NCI-H446 (cell line): ENCODE measurements at places on chromosomes 13 and 19.

- DNase-seq, result no peak
Observed at GRCh38 chr13:44088411-44088810, 208.7 kb downstream of the LACC1 start.

- DNase-seq, result no peak
Observed at GRCh38 chr13:40447857-40448256, 218.6 kb downstream of the FOXO1 start.

DNA sequence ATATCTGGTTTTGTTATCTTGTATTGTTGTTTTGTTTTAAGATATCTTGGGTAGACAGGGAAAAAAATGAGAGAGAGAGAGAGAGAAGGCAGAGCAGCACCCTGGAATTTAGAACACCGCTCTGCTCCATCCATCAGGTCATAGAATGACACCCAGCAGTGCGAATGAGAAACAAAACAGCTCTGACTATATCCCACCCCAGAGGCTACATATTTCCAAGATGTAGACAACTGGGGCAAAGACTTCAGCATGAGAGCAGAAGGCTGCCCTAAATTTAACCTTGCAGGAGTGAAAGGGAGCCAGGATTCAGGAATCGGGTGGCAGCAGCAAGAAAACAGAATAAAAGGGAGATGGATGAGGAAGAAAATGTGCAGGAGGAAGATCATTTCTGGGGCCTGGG, 46.5 kb downstream of the TNFSF13B start:
- no peak for DNase-seq

DNA sequence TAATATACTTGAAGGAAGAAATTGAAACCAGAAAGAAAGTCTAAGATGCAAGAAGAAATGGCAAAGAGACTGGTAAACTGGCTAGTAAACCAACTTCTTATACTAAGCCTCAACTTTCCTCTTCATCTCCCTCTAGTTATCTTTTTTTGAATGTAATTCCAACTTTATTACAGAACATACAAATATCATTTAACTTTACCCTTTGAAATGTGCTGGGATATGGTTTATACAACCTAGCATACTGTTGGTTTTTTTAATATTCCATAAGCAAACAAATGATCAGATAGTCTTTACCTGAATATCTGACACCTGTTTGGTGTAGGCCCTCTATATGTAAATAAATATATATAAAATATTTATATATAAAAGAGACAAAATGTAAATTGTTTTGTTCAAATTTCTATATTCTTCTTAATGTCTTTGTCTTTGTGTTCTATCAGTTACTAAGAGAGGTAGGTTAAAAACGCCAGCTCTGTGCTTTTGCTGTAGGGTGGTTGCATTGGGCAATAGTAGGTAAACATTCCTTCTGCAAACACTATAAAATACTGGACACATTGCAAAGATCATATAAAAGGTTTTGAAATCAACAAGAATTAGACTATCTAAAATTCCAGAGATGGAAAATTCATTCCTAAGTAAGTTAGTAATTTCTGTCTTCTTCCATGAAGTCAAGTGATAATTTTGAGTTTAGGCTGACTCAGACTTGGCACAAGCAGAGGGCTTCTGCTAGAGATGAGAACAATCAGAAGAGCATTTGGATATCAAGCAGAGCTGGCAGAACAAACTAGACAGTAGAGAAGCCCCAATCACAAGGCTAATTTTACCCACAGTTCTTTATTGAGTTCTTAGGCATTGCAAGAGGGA, 383.3 kb downstream of the RFC3 start:
- no peak for DNase-seq

DNA sequence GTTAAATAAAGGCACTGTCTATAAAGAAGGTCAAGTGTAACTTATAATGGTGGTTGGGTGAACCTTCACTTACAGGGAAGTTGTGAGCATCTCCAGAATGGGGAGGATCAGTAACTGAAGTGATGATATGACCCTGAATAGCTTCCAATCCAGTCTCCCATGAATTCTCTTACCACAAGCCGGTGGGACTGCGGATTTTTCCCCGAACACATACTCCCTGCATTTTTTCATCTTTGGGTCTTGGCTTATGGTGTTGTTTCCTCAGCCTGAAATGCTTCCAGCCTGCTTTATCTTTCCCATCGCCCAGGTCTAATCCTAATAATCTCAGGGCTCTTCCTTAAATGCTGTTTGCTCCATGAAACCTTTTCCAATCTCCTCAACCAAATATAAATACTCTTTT, 2.0 kb upstream of the CSNK1A1L start:
- no peak for DNase-seq

DNA sequence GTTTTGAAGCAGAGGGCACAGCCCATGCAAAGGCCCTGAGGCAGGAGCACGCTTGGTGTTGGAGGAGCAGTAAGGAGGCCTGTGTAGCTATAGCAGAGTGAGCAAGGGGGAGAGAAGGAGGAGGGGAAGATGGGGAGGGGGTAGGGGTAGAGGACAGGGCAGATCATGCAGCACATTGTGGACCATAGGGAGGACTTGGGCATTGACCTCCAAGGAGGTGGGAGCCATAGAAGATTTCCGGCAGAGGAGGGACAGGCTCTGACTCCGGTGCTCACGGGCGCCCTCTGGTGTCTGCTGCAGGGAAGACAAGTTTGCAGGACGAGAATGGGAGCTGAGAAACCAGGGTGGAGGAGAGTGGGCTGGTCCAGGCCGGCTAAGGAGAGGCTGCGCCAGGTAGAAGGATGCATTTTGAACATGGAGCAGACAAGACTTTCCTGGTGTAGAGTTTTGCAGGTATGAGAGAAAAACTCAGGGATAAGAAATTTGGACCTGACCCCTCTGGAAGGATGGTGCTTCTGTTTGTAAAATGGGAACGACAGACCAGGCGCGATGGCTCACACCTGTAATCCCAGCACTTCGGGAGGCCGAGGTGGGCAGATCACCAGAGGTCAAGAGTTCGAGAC, 13.7 kb upstream of the CREB3L3 start:
- peak; percentile 76 for DNase-seq

GRCh38 chr19:1327125-1327524, 41.5 kb downstream of the EFNA2 start:
- DNase-seq, result no peak

GRCh38 chr13:27857282-27857681, 62.5 kb upstream of the PDX1 start:
- DNase-seq, result no peak

DNA sequence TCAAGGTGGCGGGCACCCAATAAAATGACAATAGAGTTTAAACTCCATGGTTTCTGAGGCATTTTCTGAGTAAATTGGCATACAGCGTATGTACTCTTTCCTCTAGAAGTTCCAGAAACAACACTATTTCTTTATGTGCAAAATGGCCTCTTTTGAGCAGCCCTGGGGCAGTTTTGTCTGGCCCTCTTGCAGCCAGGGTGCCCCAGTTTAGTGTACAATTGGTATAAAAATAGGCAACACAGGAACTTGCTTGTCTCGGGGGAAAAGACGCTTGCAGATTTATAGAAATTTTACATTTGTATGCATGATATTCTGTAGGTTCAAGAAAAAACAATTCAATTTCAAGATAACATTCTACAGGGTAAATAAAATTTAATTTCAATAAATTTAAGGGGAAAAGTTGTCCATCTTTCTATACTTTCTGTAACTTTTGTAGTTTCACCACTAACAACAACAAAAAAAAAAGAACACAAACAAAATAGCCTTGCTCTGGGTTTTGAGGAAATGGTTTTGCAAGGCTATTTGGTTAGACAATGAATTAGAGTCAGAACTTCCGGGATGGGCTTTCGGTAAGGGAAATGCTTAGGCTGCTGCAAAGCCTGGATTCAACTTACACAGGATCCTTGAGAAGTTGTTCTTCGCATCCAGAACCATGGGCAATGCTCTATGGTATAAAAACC, 45.3 kb downstream of the LRCH1 start:
- DNase-seq, result no peak

DNA sequence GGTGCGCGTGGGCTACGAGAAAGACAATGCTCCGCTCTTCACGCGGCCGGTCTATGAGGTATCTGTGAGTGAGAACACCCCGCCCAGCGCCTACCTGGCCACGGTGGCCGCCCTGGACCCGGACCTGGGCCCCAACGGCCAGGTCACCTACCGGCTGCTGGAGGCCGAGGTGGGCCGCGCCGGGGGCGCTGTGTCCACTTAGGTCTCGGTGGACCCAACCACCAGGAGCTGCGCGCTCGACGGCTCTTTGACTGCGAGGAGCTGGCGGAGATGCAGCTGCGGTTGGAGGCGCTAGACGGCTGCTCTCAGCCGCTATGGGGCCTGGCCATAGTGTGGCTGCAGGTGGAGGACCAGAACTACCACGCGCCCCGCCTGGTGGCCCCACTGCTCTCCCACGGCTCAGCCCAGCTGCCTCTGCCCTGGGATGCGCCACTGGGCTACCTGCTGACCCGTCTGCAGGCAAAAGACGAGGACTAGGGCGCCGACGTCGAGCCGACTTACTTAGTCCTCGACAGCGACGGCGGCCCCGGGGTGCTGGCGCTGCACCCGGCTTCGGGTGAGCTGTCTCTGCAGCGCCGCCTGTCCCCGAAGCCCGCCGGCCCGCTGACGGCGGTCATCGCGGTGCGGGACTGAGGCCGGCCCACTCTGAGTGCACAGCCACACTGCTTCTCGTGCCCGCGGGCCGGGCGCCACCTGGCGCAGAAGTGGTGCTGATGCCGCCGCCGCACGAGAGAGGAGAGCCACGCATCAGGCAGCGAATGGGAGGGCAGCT, 173.0 kb downstream of the OLFM4 start:
- DNase-seq, result no peak

GRCh38 chr19:58033741-58034476, at the start of gene ZSCAN1:
Gene ZSCAN1 (plus strand): TSS chr19:58034025. CDS start chr19:58037837, 3,812 bp downstream.
- DNase-seq, result no peak

DNA sequence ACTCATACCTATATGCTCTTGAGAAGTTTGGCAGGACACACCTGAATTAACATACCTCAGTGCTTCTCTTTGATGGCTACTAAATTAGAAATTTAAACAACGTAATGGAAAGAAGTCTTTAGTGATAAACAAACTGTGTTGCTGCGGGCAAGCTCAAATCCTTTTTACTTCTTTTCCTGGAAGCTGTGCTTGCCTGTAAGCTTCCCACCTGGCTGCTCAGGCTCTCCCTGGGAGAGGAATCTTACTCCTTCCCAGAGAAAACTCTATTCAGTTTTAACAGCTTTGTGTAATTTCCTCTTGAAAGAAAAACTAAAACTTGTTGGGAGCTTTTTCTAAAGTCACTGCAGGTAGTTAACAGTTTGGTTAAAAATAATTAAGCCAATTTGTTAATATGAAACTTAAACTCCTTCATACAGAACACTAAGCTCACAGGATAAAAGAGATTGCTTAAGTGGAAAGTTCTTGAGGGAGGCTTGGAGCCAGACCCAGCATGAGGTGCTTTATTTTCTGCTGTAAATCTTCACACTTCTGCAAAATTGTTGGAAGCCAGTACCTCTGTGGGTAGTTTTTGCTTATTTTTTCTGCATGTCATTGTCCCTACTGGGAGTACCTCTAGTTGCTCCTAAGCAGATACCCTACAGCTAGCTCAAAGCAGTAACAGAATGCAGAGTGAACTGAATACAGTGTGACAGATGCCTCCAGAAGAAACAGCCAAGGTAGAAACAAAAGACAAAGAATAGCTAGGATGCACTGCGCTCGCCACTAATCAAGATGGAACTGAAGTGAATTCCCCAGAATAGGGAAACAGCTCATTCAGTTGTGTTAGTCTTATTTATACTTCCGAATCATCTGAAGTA, 1253.0 kb downstream of the PCDH17 start:
- DNase-seq, result no peak

GRCh38 chr19:5997371-5997770, 19.4 kb upstream of the RANBP3 start:
- no peak for DNase-seq

DNA sequence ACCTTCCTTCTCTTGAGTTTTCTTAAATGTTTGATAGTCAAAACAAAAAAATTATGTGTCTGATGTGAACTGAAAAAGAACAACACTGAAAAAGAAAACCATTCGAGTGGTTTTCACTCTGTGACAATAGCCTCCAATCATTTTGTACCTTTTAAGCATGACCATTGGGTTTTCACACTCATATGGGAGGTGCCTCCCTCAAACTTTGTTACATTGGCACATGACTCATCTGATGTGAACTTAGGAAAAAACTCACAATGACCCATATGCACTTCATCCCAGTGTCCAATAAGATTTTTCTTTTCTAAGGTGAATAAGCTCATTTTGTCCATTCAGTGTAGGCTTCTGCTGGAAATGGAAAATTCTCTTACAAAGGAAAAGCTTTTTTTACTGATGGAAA, 66.6 kb upstream of the XPO4 start:
- no peak for DNase-seq

DNA sequence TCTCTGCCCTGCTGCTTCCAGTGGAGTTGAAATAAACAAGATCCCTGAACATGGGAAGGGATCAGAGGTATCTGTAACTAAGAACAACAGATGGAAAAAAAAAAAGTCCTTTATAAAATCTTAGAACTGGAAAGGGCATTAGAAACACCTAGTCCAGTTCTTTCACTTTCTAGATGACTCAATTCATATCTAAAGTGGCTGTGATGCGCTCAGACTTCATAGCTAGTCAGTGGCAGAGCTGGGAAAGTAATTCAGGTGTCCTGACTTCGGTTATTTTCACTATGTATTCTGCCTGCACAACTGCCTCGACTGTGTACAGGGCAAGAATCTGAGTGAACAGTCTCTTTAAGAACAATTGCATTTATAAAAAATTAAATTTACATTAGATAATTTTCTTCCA, 151.8 kb upstream of the TMTC4 start:
- DNase-seq, result no peak

DNA sequence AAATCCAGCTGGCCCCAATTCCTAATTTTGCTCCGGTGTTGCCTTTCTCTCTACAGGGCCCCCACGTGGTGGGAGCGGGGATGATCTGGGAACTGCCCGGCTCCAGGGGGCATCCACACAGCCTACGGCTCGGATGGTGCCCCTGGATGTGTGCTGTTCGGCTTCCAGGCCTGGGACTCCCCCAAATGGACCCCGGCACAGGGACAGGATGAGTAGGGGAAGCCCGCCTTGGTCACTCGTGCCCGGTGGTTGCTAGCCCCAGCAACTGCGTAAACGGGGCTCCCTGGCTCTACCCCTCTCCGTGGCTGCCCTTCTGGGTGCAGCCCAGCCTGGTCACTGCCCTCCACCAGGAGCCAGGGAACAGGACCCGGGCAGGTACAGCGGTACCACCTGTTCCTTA, 111.5 kb downstream of the TEX26 start:
- DNase-seq, result no peak

DNA sequence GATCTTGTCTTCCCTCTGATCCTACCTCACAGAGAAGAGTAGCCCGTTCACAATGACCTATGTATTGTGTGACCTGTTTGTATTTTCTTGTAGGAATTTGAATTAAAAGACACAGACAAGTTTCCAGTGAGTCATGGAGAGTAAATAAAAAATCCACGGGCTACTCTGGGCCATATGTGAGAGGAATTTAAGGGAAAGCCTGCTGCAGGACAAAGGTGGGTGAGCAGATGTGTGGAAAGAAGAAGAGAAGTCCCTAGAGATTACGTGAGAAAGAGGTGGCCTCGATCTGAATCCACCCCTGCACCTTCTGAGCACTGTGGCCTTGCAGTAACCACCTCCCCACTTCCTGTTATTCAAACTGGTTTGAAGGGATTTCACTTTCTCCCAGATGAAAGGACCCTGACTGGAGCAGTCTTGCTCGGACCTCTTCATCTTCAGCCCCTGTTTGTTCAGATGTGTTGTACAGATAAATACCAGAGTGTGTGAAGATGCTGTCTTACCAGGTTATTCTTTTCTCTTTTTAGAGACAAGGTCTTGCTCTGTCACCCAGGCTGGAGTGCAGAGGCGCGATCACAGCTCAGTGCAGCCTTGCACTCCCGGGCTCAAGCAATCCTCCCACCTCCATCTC, 205.4 kb downstream of the PDS5B start:
- DNase-seq, result no peak

- DNase-seq, result no peak
Observed at GRCh38 chr19:10812902-10813404, 23.1 kb downstream of the TMED1 start.
